ENCODE measurements at places on chromosomes 6 and 20. TPM values are rescaled to one million over a fixed set of nuclear protein-coding genes. Genes with fewer than 3 reads are reported as not detected.

The SNAI1 gene
- 1.4 TPM for total RNA-seq

The IYD gene
- not detected for total RNA-seq

The PRL gene
- total RNA-seq, result not detected

The ABHD12 gene
- total RNA-seq, result 39.0 TPM

The HCK gene
- total RNA-seq, result 0.06 TPM

The DDO gene
- total RNA-seq, result 0.16 TPM

All from bladder microvascular endothelial cell (primary cell).